ENCODE measurements at places on chromosomes 7 and 10.

DNA sequence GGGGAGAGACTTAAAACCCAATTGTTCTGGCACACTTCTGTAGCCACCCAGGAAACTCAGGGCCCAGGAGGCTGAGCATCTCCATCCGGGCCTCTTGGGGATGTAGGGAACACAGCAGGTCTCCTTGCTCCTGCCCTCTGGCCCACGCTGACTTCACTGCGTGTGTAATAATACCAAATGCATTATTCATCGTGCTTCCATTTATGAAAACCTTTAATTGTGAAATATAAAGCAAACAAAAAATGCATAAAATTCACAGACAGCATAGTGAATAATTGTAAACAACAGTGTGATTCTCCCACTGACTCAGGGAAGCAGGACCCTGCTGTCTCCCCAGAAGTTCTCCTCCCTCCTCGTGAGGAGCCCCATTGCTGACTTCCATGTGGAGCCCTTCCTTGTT, 70.3 kb upstream of the SHH start:
- DNase-seq, result no peak

DNA sequence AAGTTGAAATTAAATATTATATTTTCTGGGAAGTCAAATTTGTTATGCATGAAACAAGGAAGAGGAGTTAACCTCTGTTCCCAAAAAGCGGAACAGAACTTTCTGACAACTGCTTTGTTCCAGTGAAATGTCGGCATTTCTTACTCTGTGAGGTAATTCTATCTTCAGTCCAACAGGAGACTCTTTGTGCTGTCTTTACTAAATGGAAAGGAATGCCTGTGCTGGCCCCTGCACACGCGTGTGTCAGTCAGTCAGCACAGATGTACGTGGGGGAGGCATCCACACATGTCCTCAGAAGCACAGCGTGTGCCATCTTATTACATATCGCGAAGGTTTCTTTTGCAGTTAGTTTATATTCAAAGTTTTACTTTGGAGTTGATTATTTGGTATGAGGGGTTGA, 37.5 kb downstream of the NET1 start:
- no peak for DNase-seq

DNA sequence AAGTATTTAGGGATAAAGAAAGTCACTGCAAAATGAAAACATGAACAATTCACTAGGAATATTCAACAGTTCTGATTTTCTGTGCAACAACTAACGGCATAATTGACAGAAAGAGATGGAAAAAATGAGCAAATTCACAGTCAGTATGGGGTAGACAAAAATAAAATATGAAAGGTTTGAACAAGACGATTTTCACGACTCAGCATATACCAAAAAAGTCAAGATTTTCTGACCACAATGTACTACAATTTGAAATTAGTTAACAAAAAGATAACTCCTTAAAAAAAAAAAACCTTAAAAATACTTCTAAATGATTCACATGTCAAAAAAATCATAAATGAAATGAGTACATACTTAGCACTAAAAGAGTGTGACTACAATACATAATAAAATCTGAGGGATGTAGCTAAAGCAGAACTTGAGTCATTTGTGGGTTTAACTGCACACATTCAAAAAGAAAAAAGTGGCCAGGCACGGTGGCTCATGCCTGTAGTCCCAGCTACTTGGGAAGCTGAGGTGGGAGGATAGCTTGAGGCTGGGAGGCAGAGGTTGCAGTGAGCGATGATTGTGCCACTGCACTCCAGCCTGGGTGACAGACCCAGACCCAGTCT, 22.6 kb upstream of the MTURN start:
- DNase-seq, result no peak

GRCh38 chr10:13224210-13224995, 9.8 kb downstream of the UCMA start:
- no peak for DNase-seq

DNA sequence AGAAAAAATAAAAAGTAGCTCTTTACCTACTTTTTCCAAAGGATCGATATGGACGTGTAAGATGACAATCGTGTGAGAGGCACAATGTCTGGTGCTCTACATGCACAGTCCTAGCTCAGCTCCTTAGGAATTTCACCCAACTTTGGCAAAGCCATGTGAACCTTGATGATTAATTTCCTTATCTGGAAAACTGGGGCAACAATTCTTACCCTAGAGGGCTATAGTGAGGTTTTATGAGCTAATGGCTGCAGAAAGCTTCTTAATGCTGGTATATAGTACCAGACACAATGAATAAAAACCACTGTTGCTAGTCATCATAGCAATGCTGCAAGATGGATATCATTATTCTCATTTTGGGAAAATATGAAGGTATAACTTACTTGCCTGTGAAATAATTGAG, 202.7 kb downstream of the PARD3 start:
- DNase-seq, result no peak

DNA sequence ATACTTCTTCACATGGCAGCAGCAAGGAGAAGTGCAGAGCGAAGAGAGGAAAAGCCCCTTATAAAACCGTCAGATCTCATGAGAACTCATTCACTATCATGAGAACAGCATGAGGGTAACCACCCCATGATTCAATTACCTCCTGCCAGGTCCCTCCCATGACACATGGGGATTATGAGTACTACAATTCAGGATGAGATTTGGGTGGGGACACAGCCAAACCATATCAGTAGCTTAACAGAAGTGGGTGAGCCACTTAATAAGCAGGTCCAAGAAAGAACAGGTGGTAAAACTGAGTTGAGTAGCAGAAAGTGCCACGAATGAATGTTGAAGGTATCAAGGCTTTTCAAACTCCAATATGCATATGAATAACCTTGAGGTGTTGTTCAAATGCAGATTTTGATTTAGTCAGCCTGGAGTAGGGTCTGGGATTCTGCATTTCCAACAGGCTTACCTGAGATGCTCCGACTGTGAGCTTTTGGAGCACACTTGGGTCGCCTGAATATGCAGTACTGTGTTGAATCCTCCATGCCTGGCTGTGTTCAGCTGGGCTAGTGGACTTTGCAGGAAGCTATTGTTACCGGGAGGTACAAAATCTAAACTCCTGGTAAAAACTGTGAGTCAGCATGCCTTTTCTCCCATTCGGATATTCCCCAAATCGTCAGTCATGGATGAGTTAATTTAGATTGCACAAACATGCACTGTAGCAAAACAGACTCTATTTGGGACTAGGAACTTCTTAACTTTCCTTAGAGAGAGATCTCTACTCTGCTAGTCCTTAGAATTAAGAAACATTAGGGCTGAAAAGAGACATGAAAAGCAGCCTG, 69.0 kb upstream of the PRKCQ start:
- DNase-seq, result no peak

GRCh38 chr7:111274857-111275256, 183.9 kb downstream of the LRRN3 start:
- no peak for DNase-seq

DNA sequence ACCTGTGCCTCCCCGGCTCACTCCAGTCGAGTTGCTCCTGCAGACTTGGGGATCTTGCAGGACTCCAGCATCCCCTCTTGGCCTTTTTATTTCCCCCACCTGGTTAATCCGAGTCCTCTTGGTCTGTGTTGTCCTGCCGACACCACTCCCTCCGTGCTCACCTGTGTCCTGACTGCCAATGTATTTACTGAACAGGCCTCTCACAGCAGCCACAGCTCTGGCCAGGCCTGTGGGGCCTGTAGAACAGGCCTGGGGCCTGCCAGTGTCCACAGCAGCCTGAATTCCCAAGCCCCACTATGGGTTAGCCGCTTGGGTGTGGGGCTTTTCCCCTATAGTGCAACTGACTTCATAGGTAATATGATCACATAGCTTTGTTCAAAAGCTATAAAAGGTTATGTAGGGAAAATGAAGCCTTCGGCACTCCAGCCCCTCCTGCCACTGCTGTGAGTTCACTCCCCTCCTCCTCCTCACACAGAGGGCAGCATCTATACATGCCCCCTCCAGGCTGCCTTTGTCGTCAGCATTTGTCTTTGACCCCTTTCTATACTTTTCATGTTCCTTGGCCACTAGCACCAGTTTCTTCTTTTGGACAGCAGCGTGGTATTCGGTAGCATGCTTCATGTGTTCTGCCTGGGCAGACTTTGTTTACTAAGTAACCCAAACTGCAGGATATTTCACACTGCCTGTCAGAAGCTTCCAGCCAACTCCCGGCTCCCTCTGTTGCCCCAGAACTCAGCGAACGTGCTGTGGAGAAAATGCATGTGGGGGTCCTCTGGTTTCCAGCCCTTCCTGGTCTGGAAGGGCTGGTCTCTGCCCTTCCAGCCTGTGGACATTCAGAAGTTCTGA, 46.1 kb downstream of the ZNF467 start:
- DNase-seq, result no peak

DNA sequence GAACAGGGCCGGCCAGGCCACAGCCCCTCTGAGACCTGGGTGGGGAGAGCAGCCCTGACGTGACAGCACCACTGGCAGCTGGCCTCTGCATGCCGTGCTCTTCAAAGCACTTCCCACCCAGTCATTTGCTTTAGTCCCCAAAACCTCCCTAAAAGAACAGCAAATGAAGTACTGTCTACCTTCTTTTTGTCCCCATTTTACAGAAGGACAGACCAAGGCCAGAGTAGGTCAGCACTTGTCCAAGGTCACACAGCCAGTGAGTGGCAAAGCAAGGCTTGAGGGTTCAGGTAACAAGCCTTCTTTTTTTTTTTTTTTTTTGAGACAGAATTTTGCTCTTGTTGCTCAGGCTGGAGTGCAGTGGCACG, 15.1 kb downstream of the ATP6V1F start:
- DNase-seq, result no peak

DNA sequence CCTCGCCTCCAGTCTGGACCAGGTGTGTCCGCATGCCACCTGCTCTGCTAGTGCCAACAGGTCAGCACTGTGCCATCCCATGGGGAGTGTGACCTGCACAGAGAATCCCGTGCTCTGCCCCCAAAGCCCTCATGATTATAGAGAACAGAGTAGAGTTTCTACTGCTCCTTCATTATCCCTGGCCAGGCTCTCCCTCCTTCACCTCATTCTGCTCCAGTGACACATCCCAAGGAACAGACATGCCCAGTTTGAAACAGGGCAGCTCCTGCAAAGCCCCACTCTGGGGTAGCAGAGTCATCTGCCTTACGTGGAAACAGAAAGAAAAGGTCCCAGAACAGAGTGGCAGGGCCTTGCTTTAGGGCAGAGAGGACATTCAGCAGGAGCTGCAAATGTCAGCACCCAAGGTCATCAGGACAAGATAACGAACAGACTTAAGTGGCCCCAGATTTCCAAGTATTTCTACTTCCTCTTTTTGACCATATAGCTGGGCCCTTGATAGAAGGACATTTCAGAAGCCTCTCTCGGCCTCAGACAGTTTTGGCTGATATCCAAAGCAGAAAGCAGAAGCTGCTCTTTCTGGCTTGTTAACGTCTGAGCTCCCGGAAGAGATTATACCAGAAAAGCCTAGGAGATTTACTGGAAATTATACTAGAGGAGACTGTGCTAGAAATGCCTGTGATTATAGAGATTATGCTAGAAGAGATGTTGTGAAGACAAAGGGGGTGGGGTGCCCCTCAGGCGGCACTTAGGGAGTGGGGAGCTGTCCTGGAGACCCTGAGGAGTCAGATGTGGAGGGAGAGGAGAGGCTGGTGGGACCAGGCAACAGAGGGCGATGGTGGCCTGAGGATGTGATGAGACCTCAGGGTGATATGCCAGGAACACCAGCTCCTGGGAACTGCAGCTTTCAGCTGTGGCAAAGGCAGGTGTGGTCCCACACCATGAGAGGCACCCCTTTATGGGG, 12.6 kb downstream of the TMEM176B start:
- DNase-seq, result peak; percentile 14

DNA sequence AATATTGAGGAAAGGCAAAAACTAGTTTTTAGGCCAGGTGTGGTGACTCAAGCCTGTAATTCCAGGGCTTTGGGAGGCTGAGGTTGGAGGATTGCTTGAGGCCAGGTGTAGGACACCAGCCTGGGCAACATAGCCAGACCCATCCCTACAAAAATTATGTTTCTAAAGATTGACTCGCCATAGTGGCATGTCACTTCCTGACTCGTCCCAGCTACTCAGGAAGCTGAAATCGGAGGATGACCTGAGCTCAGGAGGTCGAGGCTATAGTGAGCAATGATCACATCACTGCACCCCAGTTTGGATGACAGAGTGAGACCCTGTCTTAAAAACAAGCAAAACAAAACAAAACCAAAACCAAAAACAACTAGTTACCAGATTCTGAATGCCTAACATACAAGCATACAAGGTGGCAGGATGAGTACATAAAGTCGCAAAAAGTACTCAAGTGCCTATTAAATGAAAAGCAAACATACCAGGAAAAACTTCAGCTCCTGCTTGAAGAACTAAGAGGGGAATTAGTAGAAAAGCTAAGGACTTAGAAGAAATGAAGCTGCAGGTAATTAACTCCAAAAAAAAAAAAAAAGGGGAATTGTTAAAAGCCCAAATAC, 14.1 kb downstream of the ZNF398 start:
- no peak for DNase-seq

DNA sequence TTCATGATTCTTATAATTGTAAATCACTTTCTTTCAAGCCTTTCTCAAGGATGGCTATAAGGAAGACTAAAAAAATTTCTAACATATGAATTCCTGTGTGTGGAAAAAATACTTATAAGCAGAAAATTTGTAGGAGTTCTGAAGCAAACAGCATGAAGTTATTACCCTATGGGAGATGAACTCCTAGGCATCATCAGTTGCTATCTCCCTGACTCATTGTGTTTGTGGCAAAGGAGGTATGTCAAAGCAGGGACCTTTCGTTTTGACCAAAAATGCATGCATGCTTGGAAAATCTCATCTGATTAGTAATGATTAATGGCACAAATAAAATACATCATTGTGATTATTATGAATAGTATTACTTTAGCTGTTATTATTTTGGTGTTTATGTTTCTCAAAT, 59.4 kb downstream of the CALCR start:
- DNase-seq, result no peak

Data from CD4-positive, alpha-beta T cell treated with Interleukin-12 subunit alpha and Interleukin-12 subunit beta, for 1 hour (primary cell).